Left lobe of liver (tissue), 2 donors: ENCODE measurements at places on chromosomes 7 and 10. TPM values are rescaled to one million over a fixed set of nuclear protein-coding genes. Genes with fewer than 3 reads are reported as not detected.

Gene SPDYE11
- not detected for total RNA-seq

Gene TMEM196
- total RNA-seq, result not detected

Gene HOXA6
- not detected for total RNA-seq

Gene MRLN
- not detected for total RNA-seq

Gene ADAM8
- 7.4 TPM for total RNA-seq

Gene PAPOLB
- total RNA-seq, result not detected

Gene NKX1-2
- 0.05 TPM for total RNA-seq

Gene SAMD9L
- 1.1 TPM for total RNA-seq

Gene PDE6C
- total RNA-seq, result not detected

Gene RHOBTB1
- 3.6 TPM for total RNA-seq

Gene SMKR1
- not detected for total RNA-seq

Gene TUBAL3
- not detected for total RNA-seq

Gene CHST15
- 12.8 TPM for total RNA-seq

Gene ANKRD26
- 3.5 TPM for total RNA-seq

Gene PRTFDC1
- total RNA-seq, result 0.63 TPM

Gene CFAP43
- total RNA-seq, result 0.50 TPM

Gene UNCX
- not detected for total RNA-seq

Gene GBF1
- total RNA-seq, result 22.8 TPM

Gene TRIM74
- 0.78 TPM for total RNA-seq

Gene CDK14
- 21.6 TPM for total RNA-seq

Gene BCL7B
- 21.9 TPM for total RNA-seq

Gene NUTM2D
- total RNA-seq, result 4.0 TPM

Gene STK31
- total RNA-seq, result 0.20 TPM

Gene CDC14C
- total RNA-seq, result not detected

Gene DLX5
- not detected for total RNA-seq

Gene PTPRZ1
- total RNA-seq, result 0.13 TPM

Gene NFE2L3
- total RNA-seq, result 0.45 TPM

Gene PRLHR
- not detected for total RNA-seq

Gene COL26A1
- total RNA-seq, result 6.7 TPM

Gene GGCT
- 15.5 TPM for total RNA-seq

Gene POMZP3
- 4.4 TPM for total RNA-seq

Gene JCAD
- 4.2 TPM for total RNA-seq

Gene GJD4
- not detected for total RNA-seq

Gene CCDC126
- 7.7 TPM for total RNA-seq

Gene PRXL2A
- total RNA-seq, result 82.1 TPM

Gene AKR1C8
- 24.7 TPM for total RNA-seq

Gene MKX
- total RNA-seq, result 0.30 TPM

Gene CHRM2
- total RNA-seq, result 0.96 TPM

Gene TMEM254
- 24.8 TPM for total RNA-seq

Gene GDF10
- 0.08 TPM for total RNA-seq

Gene SUN3
- total RNA-seq, result not detected

Gene CLDN12
- 34.2 TPM for total RNA-seq

Gene MSS51
- total RNA-seq, result 0.50 TPM

Gene GNAT3
- total RNA-seq, result not detected

Gene KCND2
- 0.03 TPM for total RNA-seq

Gene ENTPD1
- total RNA-seq, result 1.9 TPM

Gene OGA
- 32.8 TPM for total RNA-seq

Gene CYP26A1
- 16.2 TPM for total RNA-seq

Gene CLRN3
- 25.1 TPM for total RNA-seq

Gene TMEM130
- 0.10 TPM for total RNA-seq

Gene CALHM3
- total RNA-seq, result not detected

Gene SDK1
- total RNA-seq, result 0.53 TPM

Gene POU6F2
- total RNA-seq, result 0.81 TPM

Gene UPP1
- total RNA-seq, result 8.1 TPM

Gene MINDY4
- 2.3 TPM for total RNA-seq
